GM12892 (cell line): ENCODE measurements at places on chromosomes 11 and 22.
A peak's percentile ranks its signal among the peaks of the same experiment; 100 is the strongest.

GRCh38 chr11:132072044-132072857 lies 701.8 kb downstream of the NTM start:
- no peak for DNase-seq

DNA sequence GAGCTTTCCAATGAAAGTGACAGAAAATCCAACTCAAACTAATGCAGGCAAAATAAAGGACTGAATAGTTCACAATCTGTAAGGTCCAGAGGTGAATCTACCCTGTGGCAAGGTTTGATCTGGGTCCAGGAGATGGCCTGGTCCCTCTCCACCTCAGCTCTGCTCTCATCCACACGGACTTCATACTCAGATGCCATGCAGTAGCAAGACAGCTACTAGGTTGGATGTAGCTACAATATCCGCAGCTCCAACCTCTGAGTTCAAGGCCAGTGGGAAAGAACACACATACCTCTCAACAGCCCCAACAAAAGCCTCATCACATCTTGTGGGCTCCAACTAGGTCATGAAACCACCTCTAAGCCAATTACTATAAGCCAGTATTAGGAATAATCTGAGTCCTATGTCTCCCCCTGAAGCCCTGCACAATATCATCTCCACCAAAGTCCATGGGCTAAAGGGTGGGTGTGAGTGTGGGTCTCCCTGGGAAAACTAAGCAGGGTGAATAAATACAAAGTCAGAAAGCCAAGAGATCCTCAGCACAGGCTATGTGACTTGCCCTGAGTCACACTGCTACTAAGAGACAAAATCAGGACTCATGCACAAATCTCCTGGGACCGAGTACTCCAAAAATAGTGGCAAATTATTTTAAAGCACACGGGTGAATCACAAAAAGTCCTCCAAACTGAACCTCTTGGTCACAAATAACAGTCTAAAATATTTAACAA lies 78.8 kb downstream of the LARGE1 start:
- no peak for DNase-seq

- DNase-seq: no peak
Measured at GRCh38 chr22:38471237-38471636, 3.3 kb downstream of the KDELR3 start.

GRCh38 chr11:45344028-45344427 lies 57.9 kb upstream of the SYT13 start:
- DNase-seq: no peak

GRCh38 chr11:73384872-73385689 lies 8.9 kb downstream of the RELT start:
- DNase-seq: peak; percentile 84

DNA sequence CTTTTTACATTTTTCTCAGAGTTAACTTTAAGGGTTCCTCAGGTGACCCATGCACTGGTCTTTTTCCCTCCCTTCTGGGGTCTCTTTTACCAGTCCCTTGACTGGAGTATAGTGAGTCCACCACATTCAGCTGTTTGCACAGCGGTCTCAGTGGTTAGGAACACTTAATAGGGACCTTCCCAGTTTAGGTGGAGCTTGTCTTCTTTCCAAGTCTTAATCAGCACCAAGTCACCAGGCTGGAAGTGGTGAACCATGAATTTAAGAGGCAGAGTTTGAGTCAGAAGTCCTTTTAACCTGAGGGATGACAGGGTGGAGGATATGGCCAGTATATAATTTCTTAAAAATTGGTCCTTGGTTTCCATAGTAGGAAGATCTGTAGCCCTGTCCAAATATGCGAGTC lies 349.7 kb upstream of the MPPED2 start:
- no peak for DNase-seq

DNA sequence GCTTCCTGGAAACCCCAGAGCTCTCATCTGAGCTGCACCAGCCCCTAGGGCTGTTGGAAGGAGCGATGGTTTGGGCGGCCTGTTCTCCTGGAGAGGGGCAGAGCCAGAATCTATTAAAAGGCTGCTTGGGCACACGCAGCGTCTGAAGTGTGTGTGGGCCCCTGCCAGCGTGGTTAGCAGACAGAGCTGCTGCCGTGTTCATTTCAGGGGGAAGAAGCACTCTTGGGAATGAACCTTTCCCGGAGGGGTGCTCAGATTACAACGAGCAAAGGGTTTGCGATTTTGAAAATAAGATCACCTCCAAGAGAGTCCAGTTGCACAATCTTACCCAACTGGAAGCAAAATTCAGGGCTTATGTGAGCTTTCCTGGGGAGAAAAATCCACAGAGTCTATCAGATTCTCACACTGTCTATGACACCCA lies 12.9 kb downstream of the ANO1 start:
- no peak for DNase-seq

DNA sequence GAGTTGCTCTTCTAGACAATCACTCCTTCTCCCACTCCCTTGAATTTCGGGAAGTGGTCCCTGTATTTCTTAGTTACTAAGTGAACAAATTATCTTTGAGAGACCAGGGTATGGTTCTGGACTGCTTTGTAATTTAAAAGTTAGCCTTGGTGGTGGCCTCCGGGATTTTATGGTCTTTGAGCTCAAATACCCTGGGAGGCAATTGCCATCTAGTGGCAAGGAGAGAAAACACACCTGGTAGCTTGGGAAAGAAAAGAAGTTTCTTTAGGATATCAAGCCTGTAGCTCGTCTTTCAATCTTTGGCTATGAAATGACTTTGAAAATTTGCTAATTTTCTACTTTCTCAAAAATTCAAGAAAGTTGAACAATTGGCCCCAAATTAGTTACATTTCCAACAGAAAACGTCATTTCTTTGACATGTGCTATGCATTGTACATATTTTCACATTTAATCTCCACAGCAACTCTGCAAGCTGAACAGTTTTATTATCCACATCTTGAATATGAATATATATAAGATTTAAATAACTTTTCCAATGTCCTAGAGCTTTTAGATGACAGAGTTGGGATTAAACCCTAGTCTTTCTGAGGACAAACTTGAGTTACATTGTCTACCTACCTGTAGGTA lies 39.1 kb downstream of the MMP27 start:
- DNase-seq: no peak

- DNase-seq: no peak
Measured at GRCh38 chr11:117075186-117075585, 23.0 kb downstream of the SIK3 start.

- no peak for DNase-seq
Measured at GRCh38 chr11:27754035-27755017, 54.1 kb upstream of the BDNF start.

- DNase-seq: no peak
Measured at GRCh38 chr11:2577991-2578928, 121.5 kb downstream of the KCNQ1OT1 start.

- no peak for DNase-seq
Measured at GRCh38 chr11:30392221-30392784, 69.4 kb downstream of the ARL14EP start.

DNA sequence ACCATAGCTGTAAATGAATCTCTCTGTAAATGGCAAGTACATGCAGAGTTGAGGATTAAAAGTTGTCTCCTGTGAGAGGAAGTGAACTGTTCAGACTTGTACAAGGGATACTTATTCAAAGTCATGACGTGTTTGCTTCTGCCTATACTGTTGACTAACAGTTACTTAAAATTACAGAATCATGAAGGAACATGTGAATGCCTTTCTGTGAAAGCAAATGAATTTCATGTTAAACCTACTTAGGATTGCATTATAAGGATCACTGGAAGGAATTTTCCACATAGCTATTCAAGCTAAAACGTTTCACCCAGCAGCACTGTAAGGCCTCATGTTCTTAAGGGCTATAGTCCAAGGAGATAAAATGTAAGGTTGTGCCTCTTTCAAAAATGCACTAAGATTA lies 93.4 kb upstream of the BIRC3 start:
- DNase-seq: no peak

GRCh38 chr11:129375751-129376657 lies at the start of gene BARX2:
TSS of gene BARX2 (plus strand) at chr11:129375848. CDS start at chr11:129376036, 188 bp downstream.
- peak; percentile 12 for DNase-seq

GRCh38 chr11:16397390-16397789 lies 41.0 kb upstream of the SOX6 start:
- DNase-seq: no peak

DNA sequence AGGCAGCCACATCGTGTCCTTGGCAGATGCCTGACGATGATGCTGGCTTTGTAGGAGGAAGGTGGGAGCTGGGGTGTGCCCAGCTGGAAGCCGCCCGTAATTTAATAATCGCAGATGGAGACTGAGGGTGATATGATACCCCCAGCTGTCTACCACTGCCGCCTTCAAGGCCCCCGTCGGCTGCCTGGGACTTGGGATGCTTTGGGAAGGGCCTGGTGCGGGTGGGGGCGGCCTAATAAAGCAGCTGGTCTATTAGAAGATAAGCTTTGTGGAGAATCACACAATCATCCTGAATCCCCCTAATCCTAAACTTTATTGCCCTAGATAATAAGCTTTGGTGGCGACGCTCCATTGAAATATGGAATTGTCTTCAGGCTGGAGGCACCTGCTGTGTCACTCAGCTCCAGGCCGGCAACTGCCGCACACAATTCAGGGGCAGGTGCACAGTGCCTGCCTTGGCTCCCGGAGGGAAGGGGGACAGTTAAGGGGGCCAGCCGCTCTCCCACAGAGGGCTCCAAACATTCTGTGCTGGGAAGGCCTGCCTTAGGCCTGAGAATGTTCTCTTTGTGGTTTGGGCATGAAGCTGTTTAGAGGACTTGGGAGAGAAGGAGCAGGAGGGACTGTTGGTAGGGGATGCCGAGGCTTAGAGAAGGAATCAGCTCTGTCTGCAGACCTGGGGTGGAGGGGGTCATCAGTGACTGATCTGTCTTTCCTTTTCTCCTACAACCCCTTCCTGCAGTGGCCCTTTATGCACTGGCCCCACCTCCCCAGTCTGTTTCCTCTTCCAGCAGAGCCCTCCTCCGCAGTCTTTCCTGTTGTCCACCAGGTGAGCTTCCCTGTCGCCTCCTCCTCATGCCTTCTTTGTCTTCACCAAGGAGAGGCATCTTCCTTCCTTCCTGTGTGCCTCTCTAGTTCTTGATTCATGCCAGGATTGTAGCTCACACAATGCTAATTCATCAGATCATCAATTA lies 65.3 kb downstream of the ARL14EP start:
- DNase-seq: no peak

GRCh38 chr11:12864316-12865156 lies 144.6 kb upstream of the RASSF10 start:
- DNase-seq: no peak

GRCh38 chr11:70358753-70359152 lies 39.6 kb upstream of the CTTN start:
- no peak for DNase-seq

GRCh38 chr22:42769574-42770447 lies 49.1 kb upstream of the A4GALT start:
- DNase-seq: peak; percentile 80

DNA sequence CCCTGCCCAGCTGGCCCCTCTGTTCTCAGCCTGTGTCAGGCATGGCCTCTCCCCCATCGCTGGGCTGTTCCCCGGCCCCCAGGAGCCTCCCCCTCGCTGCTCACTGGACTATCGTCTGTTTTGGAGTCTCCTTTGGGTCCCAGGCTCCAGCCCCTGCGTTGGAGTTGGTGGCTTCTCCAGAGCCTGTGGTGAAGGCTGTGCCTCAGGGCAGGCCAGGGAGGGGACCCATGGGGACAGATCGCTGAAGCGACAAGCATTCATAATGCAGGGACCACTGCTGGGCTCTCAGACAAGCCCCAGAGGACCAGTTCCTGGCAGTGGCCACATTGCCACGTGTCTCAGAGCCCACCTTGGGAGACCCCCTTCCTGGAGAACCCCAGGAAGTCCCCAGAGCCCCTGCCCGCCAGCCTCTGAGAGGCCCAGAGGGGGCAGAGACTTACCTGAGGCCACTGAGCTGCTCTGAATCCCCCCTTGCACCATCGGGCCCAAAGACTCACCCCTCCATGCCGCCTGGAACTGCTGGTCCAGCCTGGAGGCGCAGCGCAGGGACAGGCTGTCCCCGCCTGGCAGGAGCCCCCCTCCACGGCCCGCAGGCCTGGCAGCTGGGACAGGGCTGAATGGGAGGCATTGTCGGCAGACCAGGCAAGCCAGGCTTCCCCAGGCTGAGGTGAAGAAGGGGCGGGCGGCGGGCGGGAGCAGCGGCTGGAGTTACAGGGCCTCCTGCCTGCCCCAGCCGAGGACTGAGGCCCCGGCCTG lies at the start of gene CHADL:
Gene CHADL, minus strand, starts transcription at position 555 of the 756 bp plus-strand sequence. Its CDS starts 50 bp downstream, at position 505.
- DNase-seq: no peak

DNA sequence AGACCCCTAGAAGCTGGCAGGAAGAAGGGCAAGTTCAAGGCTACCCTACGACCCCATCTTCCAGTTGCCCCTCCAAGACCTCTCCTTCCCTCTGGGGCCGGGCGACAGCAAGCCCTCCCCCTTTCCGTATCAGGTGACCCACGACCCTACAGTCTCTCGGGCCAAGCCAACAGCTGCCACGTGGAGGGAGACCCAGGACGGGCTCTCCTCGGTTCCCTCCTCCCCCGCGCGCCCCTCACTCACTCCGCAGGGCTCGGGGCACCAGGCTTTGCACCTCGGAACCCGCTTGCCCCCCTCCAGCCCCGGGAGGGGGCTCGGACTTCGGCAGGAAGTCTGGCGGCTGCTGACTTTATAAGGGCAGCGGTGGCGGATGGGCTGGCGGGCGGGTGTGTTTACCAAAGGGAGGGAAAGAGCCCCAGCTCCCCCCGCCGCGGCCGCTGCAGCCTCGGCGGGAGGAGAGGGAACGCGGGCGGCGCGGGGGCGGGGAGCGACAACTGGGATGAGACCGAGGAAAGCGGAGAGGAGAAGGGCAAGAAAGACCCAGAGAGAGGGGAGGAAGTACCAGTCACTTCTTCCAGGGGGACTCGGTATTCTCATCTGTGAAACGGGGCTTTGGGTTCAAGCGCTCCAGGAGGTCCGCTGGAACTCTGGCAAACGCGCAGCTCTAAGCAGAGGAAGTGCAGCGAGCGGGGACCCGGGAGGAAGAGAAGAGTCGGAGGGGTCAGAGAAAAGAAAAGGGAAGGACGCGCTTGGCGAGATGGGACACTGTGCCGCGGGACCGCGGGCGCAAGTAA lies 767 bp downstream of the SLC43A1 start:
- DNase-seq: peak; percentile 62

- peak; percentile 31 for DNase-seq
Measured at GRCh38 chr22:50318698-50319411, 8.0 kb downstream of the DENND6B start.

GRCh38 chr11:6356503-6357055 lies 33.7 kb upstream of the SMPD1 start:
- no peak for DNase-seq

DNA sequence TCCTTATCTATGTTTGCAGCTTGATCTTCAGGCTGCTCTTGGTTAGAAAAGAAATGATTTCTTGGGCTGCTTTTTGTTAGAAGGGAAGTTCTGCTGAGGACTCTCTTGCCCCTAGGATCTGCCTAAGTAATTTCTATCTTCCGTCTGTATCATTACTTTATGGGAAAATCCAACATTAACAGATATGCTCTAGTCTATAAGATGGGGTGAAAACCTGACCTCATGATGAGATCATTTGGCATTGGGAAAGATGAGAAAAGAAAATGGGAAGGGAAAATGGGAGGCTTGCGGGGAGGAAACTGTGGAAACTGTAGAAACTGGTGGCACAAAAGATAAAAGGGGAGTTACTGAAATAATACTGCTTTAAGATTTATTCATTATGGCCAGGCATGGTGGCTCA lies 63.6 kb downstream of the FDX1 start:
- DNase-seq: no peak

DNA sequence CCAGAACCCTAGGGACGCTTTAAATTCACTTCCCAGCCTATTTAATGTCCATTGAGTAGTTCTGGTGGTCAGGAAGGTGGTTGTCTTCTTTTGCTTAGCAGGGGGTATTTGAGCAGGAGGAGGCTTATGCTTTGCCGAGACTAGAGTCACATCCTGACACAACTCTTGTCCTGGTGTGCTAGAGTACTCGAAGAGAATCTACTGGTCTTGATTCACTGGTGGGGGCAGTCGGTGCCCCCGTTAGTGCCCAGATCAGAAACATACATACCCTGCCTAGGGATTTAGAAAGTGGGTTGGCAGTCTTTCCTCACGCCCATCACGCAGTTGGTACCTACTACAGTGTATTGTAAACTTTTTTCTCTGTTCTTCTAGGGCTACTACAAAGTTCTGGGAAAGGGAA lies 2.7 kb downstream of the RPL27A start:
- DNase-seq: no peak
